ENCODE measurements at places on chromosomes 5 and 9. TPM values are rescaled to one million over a fixed set of nuclear protein-coding genes. Genes with fewer than 3 reads are reported as not detected.
A peak's percentile ranks its signal among the peaks of the same experiment; 100 is the strongest.

Gene F2R
- 117 TPM for total RNA-seq

DNA sequence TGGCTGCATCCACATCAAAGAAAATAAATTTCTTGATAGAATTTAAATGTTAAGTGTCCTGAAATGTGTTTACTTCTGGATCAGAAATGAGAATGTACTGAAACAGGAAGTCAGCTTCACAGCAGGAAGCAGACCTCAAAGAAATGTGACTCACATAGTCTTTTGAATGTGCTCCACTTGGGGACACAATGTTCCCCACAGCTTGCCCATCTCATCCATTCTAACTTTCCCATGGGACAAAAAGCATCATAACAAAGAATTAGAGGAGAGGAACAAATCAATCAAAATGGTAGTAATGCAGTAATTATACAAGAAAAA lies 85.7 kb downstream of the GRAMD2B start:
- DNase-seq, result peak; percentile 65

GRCh38 chr5:134995850-134996402 lies 28.2 kb downstream of the CATSPER3 start:
- no peak for DNase-seq

- DNase-seq, result peak; percentile 35
These were observed 10.1 kb downstream of the FBXL7 start for GRCh38 chr5:15510092-15510491.

GRCh38 chr9:99873943-99874584 lies 32.4 kb upstream of the STX17 start:
- DNase-seq, result no peak

Gene HNRNPA0
- 16.8 TPM for total RNA-seq

DNA sequence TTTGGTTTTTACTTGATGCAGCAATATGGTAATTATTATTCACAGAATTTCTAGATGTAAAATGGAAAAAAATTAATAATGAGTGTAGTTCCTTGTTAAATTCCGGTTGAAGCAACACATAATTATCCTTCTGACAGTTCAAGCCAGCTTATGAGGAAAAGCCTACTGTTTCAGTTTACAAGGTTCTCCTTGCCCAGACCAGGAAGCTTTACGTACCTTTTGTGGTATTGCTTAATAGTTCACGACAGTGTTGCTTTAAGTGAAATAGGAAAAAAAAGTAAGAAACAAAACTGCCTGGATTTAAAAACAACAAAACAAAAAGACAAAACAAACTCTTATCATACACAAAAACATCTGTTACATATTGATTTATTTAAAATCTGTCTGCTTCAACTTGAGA lies 547.3 kb upstream of the C9orf72 start:
- no peak for DNase-seq

DNA sequence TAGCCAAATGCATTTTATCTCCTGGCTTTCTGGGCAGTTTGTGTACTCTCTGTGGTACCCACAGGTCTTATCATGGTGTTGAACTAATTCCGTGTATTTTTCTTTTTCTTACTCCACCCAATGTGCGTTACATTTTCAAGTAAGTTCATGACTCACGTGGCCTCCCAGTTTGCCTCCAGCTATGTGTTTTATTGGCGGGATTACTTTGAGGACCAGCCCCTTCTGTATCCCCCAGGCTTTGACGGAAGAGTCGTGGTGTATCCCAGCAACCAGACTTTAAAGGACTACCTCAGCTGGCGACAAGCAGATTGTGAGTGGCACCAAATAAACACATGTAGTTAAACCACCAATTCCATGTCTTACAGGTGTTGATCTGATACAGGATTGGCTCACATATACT lies 3.2 kb downstream of the THG1L start:
- DNase-seq, result no peak

DNA sequence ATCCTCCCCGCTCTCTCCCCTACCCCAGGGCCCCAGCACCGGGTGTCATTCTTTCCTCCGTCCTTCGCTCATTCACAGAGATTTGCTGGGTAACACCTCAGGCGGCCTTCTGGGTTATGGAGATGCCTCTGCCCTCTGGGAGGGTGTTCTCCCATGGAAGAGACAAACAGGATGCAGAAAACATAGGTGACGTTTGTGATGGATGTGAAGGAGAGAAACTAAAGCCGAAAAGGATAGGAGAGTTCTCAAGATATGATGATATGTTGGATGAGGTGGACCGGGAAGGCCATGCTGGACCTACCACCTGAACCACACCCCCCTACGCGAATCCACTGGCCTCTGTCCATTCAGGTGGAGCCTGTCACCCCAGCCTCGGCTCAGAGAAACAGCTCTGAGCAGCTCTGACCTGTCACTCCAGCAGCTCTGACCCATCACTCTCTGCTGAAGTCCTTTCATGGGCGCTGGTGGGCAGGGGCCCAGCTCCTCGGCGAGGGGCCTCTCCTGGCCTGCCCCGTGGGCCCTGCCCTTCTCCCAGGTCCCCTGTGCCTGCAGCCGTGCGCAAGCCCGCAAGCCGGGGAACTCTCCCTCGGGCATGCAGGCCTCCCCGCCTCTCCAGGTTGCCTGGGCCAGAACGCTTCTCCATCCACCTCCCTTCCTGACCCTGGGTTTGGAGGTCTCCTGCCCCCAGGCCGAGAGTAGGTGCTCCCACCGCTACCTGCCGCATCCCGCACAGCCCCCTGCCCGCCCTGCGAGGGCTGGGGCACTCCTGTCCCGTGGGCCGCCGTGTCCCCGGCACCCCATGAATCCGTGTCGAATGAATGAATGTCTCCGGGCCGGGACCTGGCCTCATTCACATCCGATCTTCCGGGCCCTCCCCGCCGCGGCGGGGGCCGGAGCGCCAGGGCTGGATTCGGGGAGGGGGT lies 717 bp upstream of the NCS1 start:
- no peak for DNase-seq

DNA sequence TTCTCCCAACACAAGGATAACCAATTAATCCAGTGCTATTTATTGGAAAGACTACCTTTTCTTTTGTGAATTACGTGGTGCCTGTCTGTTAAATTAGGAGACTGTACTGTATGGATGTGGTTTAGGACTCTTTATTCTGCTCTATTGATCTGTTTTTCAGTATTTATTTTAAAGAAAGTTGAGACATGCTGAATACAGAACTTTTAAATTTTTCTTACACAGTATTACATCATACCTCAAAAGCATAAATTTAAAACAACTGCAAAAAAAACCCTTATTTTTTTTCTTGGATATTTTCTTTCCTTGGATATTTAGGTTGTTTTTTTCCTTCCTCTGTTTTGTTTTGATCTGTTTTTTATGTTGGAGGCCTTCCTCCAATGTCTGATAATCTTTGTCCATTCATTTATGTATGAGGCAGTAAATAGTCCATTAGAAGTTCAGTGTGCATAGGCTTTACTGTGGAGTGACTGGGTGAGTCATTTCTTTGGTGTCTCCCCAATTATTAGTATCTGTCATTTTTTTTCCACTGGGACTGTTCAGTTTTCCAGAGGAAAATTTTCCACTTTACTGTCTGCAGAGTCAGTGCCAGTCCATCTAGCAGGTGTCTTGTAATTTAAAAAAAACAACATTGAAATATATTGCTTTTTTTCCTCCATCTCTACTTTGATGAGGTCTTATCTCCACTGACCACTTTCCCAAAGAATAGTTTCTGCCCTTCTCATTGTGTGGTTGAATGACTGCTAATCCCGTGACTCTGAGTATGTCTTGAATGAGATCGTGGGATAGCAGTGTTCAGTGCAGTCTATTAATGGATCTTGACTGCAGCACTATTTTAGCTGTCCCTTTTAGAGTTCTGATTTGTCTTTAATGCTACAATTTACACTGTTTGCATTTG lies 15.2 kb downstream of the CYSTM1 start:
- peak; percentile 55 for DNase-seq
